ENCODE measurements at places on chromosomes 16 and 17.

- peak; percentile 71 for DNase-seq
These were observed 16.1 kb downstream of the G6PC3 start for GRCh38 chr17:44086364-44087311.

- no peak for DNase-seq
These were observed 1.7 kb downstream of the TBKBP1 start for GRCh38 chr17:47695429-47696376.

DNA sequence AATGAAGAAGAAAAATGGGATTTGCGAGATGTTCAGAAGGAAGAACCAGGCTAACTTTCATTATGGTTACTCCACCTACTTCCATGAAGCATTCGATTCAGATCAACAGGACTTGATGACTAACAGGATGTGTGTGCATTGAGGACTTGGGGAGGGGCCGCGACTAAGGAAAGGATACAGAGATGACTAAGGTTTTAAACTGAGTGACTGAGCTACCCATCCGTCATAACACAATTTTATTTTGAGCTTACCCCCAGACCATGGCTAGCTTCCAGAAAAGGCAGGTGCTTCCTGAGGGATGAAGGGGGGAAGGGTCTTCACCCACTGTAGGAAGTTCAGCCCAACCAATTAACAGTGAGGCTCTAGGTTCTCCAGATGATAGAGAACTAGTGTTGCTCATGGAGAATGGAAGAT is 2.5 kb upstream of the CDYL2 start:
- DNase-seq: no peak

GRCh38 chr16:84547546-84548061 is 43.1 kb upstream of the MEAK7 start:
- no peak for DNase-seq

DNA sequence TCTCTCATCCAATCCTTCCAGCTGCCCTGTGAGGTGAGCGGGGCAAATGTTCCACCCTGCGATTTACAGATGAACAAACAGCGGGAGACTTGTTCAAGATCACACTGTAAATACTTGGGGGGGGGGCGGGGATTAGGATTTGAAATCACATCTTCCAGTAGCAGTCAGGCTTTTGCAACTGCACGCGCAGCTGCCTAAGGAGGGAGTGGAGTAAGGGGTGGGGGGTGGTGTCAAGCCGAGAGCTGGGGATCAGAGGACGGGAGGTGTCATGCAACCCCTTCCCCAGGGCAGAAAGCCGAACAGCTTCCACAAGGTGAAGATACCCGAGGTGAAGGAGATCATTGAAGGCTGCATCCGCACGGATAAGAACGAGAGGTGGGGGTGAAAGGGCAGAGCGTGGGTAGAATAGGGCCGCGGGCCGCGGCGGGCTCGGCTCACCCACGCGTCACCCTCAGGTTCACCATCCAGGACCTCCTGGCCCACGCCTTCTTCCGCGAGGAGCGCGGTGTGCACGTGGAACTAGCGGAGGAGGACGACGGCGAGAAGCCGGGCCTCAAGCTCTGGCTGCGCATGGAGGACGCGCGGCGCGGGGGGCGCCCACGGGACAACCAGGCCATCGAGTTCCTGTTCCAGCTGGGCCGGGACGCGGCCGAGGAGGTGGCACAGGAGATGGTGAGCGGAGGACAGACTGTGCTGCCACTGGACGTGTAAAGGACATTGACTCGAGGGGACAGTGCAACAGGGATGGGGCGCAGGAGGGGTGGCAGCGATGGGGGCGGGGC is 4.6 kb downstream of the WNK4 start:
- DNase-seq: no peak

GRCh38 chr16:77917971-77918370 is 104.4 kb upstream of the CLEC3A start:
- DNase-seq: no peak

- DNase-seq: no peak
These were observed 181.1 kb upstream of the C16orf82 start for GRCh38 chr16:26885674-26886073.
